ENCODE measurements at places on chromosomes 16 and 17. TPM values are rescaled to one million over a fixed set of nuclear protein-coding genes. Genes with fewer than 3 reads are reported as not detected.
A peak's percentile ranks its signal among the peaks of the same experiment; 100 is the strongest.

The SLC2A4 gene
- total RNA-seq, result 0.24 TPM

The PPM1E gene
- 0.03 TPM for total RNA-seq

The TMEM132E gene
- 0.05 TPM for total RNA-seq

The CTRL gene
- total RNA-seq, result 7.8 TPM

The LIMD2 gene
- 169 TPM for total RNA-seq

The MMP28 gene
- 0.23 TPM for total RNA-seq

The OR2C1 gene
- not detected for total RNA-seq

The FBXW10 gene
- 0.16 TPM for total RNA-seq

The WIPF2 gene
- total RNA-seq, result 21.3 TPM

The CYGB gene
- total RNA-seq, result not detected

The ASGR1 gene
- total RNA-seq, result 1.1 TPM

The CD300E gene
- not detected for total RNA-seq

The DYNLL2 gene
- 42.3 TPM for total RNA-seq

The RFFL gene
- 28.2 TPM for total RNA-seq

- DNase-seq, result peak; percentile 53
Measured at GRCh38 chr17:35046740-35047283, 16.7 kb downstream of the RFFL start.

GRCh38 chr16:1920727-1921171 lies 2.5 kb upstream of the HS3ST6 start:
- DNase-seq, result no peak

- DNase-seq, result no peak
Measured at GRCh38 chr16:5036228-5037156, 2.8 kb upstream of the NAGPA start.

- no peak for DNase-seq
Measured at GRCh38 chr16:47956916-47957315, 198.9 kb downstream of the ABCC12 start.

DNA sequence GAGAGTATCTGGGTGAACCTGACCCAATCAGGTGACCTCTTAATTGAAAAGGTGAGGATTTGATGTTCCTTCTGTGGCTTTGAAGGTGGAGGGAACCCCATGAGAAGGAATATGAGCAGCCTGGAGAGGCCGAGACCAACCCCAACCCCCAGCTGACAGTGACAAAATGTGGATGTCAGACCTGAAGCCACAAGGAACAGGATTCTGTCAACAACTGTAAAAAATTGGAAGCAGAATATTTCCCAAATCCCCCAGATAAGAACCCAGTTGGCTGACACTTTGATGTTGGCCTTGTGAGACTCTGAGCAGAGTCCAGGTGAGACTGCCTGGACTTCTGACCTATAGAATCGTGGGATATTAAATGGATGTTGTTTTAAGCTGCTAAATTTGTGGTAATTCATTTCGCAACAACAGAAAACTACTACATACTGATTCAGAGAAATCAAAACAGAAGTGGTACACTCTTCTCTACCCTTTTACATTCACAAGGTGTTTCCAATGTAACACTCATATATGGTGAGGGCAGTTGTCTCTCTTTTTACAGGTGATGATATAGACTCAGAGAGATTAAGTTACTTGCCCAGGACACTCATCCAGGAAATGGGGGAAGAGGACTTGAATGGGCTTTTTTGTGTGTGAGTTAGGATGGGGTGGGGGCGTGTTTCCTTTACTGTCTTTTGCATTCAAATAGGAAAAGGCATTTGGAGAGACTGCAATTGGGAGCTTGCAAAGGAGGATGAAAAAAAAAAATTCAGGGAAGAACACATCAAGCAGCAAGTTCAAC lies 29.8 kb upstream of the SALL1 start:
- no peak for DNase-seq

GRCh38 chr17:57004944-57005579 lies 27.1 kb downstream of the SCPEP1 start:
- DNase-seq, result no peak

GRCh38 chr16:31402687-31403086 lies 9.6 kb downstream of the ITGAD start:
- DNase-seq, result no peak

GRCh38 chr17:79562192-79562930 lies 48.5 kb downstream of the RBFOX3 start:
- DNase-seq, result no peak

DNA sequence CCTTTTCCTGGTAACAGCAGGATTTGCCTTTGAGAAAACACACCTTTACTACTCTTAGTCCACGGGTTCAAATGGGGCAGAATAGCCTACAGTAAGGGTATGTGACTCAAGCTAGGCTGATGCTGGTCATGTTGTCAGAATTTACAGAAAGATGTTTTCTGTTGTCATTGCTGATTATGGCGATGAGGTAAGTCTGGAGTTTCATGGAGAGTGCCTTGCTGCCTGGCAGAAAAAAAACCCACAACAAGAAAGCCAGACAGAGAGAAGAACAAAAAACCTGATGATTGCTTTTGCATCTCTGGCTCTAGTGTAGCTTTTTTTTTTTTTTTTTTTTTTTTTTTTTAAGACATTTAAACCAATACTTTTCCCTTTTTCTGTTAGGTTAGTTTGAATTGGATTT lies 47.9 kb downstream of the SLC6A4 start:
- no peak for DNase-seq

DNA sequence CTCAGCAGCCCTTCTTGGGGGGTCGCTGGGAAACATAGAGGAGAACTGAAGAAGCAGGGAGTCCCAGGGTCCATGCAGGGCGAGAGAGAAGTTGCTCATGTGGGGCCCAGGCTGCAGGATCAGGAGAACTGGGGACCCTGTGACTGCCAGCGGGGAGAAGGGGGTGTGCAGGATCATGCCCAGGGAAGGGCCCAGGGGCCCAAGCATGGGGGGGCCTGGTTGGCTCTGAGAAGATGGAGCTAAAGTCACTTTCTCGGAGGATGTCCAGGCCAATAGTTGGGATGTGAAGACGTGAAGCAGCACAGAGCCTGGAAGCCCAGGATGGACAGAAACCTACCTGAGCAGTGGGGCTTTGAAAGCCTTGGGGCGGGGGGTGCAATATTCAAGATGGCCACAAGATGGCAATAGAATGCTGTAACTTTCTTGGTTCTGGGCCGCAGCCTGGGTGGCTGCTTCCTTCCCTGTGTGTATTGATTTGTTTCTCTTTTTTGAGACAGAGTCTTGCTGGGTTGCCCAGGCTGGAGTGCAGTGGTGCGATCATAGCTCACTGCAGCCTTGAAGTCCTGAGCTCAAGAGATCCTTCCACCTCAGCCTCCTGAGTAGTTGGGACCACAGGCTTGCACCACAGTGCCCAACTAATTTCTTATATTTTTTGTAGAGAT lies 3.4 kb downstream of the STH start:
- peak; percentile 76 for DNase-seq

DNA sequence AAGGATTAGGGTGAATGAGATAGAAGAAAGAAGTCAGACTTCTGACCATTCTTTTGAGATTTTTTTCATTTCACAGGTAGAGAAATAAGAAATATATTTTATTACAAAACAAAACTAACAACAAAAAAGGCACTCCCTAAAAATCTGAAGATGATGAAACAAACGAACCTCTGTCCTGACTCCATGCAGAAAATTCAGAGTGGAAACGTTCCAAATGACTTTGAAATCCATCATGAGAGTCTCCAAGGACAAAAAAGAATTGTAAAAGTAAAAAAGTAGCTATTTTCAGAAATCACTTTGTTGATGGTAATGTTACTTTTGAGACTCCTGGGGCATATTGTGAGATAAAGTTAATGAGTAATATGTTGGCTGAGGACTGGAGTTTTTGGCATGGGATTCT lies 26.4 kb upstream of the MNT start:
- DNase-seq, result no peak

DNA sequence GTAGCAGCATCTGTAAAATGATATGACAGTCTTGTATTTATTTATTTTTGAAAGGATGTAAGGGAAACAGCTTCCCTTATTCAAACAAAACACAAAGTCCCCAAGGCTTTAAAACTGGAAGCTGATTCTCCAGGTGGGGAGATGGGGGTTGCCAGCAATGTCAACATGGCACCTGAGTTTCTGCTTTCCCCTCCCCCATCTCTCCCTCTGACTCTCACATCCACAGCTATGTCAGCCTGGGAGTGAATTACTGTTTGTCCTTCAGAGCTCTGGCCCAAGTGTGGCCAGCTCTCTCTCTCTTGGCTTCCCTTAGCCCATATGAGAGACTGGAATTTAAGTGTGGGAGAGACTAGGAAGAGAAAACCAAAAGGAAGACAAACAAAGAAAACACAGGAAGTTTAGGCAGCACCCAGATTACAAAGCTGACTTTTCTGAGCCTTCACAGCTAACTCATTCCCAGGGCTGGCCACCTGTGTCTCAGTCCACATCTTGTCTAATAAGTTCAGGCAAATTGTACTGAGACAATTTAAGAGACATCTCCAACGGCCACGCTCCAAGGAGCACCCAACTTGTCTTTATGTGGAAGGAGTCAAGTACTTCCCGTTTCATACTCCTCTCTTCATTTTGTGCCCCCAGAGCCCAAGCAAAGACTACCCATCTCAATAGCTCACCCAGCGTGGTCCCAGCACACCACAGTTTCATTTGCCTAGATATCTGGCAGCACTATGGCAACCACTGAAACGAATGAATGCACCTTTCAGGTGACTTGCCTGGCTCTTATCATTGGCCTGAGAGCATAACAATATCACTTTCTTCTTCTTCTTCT lies 69.2 kb downstream of the SOX9 start:
- no peak for DNase-seq

DNA sequence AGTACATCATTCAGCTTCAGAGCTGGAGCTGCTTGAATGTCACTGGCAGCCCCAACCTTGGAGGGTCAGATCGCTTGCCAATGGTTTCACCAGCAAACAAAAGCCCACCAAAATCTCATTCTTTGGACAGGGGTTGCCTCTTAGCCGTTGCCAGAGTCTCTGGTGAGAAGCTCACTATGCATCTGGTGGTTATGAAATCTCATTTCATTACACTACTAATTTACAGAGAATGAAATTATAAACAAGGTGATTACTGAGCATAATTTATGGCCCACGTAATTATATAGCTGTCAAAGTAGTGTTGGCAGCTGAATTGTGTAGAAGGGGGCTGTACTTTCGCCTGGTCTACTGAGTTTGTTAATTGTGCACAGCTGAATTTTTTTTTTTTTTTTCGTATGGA lies 688.9 kb upstream of the KIF2B start:
- DNase-seq, result no peak

GRCh38 chr16:4513086-4513860 lies 25.3 kb downstream of the CDIP1 start:
- DNase-seq, result no peak

GRCh38 chr16:27202923-27203506 lies 311 bp upstream of the KDM8 start:
- peak; percentile 84 for DNase-seq

DNA sequence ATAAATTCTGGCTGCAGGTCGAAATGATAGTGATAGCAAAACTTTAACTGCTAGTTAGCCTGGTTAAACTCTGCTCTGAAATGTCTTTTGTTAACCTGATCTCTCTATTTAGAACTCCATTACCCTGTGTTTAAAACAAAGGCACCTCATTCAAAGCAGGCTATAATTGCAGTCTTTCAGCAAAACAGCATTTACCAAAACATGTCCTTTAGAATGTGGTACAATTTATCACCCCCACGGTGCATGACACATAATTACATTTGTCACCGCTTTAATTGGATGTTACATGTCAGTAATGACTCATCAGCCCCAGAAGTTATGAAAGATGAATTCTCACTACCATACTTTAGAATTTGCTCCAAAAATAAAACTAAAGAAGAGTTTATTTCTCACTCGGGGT lies 295.4 kb downstream of the TOX3 start:
- no peak for DNase-seq

GRCh38 chr17:66281661-66282369 lies 20.6 kb upstream of the PRKCA start:
- DNase-seq, result no peak

- DNase-seq, result peak; percentile 4
Measured at GRCh38 chr17:42286411-42287221, 1.7 kb upstream of the STAT5A start.

DNA sequence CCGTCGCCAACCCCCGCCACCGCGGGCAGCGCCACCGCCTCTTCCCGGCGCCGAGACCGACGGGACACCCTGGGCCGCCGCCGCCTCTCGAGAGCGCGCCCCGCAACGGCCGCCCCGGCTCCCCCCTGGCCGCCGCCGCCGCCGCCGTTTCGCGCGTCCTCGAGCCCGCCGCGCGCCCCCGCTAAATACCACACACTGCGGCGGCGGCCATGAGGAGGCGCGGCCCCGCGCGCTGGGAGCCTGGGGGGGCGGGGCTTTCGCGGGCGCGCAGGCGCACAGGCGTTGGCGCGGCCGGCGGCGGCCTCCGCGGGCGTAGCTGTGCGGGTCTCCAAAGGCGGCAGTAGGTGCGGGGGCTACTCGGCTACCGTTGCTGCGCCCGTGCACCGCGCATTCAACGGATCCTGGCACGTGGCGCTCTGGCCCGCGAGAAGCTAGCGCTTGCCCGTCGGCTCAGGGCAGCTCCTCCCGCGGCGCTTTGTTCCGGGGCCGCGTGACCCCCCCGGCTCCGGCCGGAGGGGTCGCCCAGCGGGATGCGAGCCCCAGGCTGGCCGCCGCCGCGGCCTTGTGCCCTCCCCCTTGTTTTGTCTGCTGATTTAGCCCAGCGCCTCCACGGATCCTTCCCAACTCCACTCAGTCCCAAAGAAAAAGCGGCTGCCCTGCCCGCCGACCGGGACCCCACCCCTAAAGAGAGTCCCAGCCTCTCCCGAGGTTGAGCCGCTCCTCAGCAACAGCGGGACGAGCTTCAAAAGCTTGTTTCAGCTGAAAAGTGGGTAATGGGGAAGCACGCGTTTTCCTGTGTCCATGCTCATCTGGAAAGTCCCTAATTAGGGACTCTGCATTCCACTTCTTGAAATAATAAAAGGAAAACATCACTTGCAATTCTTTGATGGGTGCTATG lies at the start of gene SIAH1:
Gene SIAH1 (minus strand): TSS at position 161 of the 898 bp plus-strand sequence. CDS start 22,985 bp downstream, outside the sequence.
- peak; percentile 86 for DNase-seq

GRCh38 chr16:29290631-29291247 lies 115.8 kb downstream of the NPIPB11 start:
- peak; percentile 54 for DNase-seq

- no peak for DNase-seq
Measured at GRCh38 chr17:13102477-13102876, 84.7 kb upstream of the ELAC2 start.

- DNase-seq, result no peak
Measured at GRCh38 chr16:64950262-64950661, 171.6 kb downstream of the CDH11 start.

GRCh38 chr16:29899516-29900101 lies at the start of gene SEZ6L2:
Gene SEZ6L2, minus strand, starts transcription at chr16:29899550. Its CDS starts 531 bp downstream, at chr16:29899019.
- peak; percentile 74 for DNase-seq

- DNase-seq, result no peak
Measured at GRCh38 chr16:49353680-49354079, 19.9 kb upstream of the C16orf78 start.

GRCh38 chr17:17783116-17783824 lies 53.5 kb downstream of the SREBF1 start:
- DNase-seq, result peak; percentile 53

- no peak for DNase-seq
Measured at GRCh38 chr17:40518401-40519088, 17.1 kb upstream of the TNS4 start.

- DNase-seq, result peak; percentile 34
Measured at GRCh38 chr17:50841949-50842354, 6.6 kb downstream of the WFIKKN2 start.

DNA sequence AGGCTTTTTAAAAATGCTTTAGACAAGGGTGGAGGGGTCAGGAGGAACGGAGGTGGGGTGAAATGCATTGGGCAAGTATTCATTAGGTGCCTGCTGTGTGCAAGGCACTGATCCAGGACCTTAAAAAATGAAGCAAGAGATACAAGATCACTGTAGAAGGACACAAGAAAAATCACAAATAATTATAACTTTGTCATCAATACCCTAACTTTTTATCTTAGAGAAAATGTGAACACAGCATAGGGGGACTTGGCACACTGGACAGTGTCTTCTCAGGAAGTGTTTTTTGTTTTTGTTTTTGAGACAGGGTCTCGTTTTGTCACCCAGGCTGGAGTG lies 7.0 kb downstream of the EPOP start:
- DNase-seq, result no peak
